ENCODE measurements at places on chromosomes 6 and 20. TPM values are rescaled to one million over a fixed set of nuclear protein-coding genes. Genes with fewer than 3 reads are reported as not detected.

DNA sequence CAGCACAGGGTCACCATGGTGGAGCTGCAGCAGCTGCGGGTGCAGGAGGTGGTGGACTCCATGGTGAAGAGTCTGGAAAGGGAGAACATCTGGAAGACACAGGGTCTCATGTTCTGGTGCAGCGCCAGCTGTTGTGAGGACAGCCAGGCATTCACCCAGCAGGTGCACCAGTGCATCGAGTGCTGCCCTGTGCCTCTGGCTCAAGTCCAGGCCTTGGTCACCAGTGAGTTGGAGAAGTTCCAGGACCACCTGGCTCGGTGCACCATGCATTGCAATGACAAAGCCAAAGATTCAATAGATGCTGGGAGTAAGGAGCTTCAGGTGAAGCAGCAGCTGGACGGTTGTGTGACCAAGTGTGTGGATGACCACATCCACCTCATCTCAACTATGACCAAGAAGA is 22.9 kb upstream of the RIPK1 start:
- no peak for DNase-seq

Gene MACROD2
- not detected for total RNA-seq

Gene LPA
- total RNA-seq = not detected

Gene JPH2
- 2.0 TPM for total RNA-seq

- DNase-seq = no peak
These were observed 96.6 kb downstream of the LCA5 start for GRCh38 chr6:79440598-79440997.

GRCh38 chr6:62150048-62150663 is 135.9 kb downstream of the KHDRBS2 start:
- no peak for DNase-seq

- no peak for DNase-seq
These were observed 11.3 kb upstream of the TRAM2 start for GRCh38 chr6:52588087-52588709.

DNA sequence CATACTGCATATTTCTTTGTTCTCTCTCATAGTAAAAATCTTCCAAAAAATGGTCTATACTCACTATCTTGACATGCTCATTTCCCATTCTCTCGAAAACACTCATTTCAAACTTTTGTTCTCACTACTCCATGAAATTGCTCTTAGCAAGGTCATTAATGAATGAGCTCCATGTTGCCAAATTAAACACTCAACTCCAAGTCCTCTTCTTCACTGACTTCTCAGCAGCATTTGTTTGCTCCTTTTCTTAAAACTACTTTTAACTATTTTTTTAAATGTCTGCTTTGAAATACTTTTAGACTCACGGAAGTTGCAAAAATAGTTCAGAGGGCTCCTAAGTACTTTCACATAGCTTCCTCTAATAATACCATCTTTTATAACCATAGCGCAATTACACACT is 274.0 kb upstream of the PREP start:
- DNase-seq = no peak

All from natural killer cell treated with Interleukin-12 subunit alpha and Interleukin-12 subunit beta and Interleukin-15 and Interleukin-18, amount 100 ng/mL, for 72 hours (primary cell).